ENCODE measurements at places on chromosomes 4 and X.
A peak's percentile ranks its signal among the peaks of the same experiment; 100 is the strongest.

DNA sequence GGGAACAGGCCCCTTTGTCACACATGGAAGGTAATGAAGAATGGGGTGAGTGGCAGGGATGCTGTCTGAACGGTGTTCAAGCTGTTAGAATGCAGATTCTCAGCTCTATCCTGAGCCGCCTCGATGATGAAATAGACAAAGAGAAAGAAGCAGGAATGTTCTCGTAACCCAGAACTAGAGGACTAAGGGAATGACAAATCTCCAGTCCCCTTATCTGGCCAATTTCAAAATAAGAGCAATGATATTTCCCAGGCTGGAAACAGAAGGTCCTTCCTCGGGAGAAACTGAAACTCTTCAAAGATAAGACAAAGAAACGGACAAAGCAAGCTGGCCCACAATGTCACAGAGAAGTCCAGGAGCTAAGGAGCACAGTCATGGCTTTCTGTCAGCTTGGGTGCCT is 29.5 kb upstream of the MTNR1A start:
- peak; percentile 18 for DNase-seq

DNA sequence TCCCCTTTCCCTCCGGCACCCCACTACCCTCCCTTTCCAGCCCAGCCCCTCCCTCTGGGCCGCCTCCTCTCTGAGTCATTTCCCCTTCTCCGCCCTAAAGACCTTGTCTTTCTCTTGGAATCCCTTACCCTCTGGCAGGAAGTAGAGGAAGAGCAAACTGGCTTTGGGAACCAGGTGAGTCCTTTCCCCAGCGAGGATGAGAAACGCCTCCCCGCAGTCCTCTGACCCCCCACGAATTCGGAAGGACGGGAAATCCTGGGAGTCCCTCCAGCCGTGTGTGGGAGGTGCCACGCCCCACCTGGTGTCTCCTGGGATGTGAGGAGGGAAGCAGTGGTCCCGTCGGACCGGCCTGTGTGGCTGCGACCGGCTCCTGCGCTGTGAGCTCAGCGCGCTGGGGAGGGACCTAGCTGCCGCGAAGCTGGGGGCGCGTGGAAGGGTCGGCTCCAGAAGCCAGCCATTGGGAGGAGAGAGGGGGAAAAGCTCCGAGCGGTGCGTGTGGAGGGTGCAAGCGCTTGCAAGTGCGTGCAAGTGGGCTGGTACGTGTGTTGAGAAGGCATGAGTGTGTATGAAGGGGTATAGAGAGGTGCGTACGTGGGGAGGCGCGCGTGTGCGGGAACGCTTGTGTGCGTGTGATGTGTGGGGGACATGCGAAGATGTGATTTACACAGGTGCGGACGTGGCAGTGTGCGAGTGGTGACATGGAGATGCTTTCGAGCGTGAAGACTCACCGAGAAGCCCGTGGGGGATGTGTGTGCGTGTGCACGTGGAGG is 46.3 kb downstream of the TEX13B start:
- peak; percentile 24 for DNase-seq

- peak; percentile 42 for DNase-seq
Observed at GRCh38 chrX:135973025-135973547, 702 bp downstream of the MMGT1 start.

DNA sequence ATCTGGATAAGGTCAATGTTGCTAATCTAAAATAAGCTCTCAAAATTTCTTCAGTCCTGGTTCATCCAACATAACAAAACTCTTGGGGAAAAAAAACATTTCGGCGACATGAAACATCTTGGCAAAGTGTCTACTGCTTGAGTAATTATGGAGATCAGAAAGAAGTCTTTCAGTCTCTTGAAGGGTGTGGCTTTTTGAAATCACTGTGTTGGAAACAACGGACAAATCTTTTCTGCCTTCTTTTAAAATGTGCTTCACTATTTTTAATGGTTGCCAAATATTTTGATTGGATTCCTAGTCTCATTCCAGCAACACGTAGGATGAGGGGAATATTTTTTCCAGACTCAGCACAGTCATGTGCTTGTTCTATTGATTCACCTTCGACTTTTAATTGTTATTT is 138.6 kb downstream of the KLHL8 start:
- DNase-seq: peak; percentile 56

DNA sequence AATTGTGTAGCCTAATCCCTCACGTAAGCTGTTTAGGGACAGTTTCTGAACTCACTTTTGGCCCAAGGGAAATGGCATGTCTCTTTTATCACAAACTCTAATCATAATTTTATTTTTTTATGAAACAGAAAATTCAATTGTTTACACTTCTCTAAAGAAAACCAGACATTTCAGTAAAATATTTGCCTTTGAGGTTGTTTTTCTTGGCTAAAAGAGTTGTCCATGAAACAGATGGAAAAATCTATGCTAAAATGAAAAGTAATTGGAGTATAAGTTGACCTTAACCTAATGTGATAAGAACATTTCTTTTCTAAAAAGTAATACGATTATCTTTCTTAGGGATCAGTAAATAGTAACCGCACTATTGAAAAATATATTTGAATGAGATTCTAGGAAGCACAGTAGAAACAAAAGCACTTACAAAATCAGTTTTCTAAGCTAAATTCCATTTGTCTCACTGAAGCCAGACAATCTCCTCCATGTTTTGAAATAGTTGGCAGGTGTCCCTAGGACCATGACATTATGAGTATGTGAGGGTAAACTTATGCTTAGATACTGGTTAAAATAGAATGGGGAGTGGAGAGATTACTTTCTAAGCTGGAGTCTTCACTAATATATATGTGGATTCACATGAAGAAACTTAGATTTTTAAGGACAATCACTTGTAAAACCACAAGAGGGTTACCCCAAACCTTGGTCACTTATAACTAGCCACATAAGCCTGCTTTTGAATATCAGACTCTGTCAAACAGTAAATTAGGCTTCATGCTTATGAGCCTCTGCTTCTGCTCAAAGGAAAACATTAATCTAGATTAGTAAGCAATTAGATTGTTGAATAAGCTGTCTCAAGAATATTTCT is 20.1 kb upstream of the TET2 start:
- DNase-seq: peak; percentile 74

DNA sequence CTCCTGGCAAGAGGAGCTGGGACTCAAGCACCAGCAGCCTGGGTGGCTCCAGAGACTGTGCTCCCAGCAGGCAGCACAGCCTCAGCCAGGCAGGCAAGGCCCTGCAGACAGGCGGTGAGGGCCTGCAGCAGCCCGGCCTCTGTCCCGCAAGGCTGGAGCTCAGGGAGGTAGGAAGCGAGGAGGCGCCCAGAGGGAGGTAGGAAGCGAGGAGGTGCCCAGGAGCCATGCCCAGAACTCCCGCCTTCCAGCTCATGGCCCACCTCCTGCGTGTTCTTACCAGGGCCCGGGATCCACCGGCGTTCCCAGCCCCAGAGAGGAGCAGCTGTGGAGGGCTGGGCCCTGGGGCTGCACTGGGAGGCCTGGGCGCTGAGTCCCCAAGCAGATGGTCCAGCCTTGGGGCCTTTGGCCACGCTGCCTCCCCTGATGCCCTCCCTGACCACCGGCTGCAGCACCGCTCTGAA is 133.1 kb downstream of the HMX1 start:
- no peak for DNase-seq

GRCh38 chr4:71066737-71067716 is 73.6 kb downstream of the DCK start:
- DNase-seq: no peak

- DNase-seq: no peak
Observed at GRCh38 chr4:86892636-86892960, 376 bp upstream of the C4orf36 start.

GRCh38 chrX:30577362-30577991 is at the start of gene TASL:
Gene TASL (minus strand): TSS chrX:30577766. CDS start chrX:30560355, 17,411 bp downstream.
- DNase-seq: no peak

All from cardiac fibroblast (primary cell).